ENCODE measurements at places on chromosomes 6 and 20. TPM values are rescaled to one million over a fixed set of nuclear protein-coding genes. Genes with fewer than 3 reads are reported as not detected.

DNA sequence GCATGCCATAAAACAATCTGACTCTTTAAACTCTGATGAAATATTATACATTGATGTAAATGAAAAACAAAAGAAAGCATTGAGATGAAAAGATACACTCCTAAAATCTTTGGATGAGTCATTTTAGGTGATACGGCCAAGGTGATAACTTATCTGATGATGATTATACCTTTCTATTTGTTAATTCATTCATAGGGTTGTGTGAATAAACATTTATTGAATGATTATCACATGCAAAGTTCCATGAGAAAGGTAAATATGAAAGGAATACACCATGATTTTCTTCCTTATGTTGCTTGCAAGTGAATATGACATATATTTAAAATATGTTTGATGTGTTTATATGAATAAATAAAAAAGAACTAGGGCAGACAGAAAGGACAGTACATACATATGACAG is 15.4 kb upstream of the HIVEP1 start:
- no peaks in the 10 kb centered on the region for H3K4me1 ChIP-seq
- H3K36me3 ChIP-seq, result no peaks in the 10 kb centered on the region
- H3K27me3 ChIP-seq, result no peaks in the 10 kb centered on the region

NKAIN4 gene
- polyA plus RNA-seq, result 22.9 TPM

WFDC2 gene
- polyA plus RNA-seq, result 99.1 TPM

- no peaks in the 10 kb centered on the region for H3K27me3 ChIP-seq
- H3K36me3 ChIP-seq, result no peaks in the 10 kb centered on the region
- no peak for DNase-seq
- H3K27ac ChIP-seq, result no peak overlapping the region
These were observed 16.3 kb upstream of the FAM8A1 start for GRCh38 chr6:17583811-17584210.

- no peaks in the 10 kb centered on the region for H3K4me1 ChIP-seq
- H3K36me3 ChIP-seq, result no peaks in the 10 kb centered on the region
- H3K4me3 ChIP-seq, result no peak overlapping the region
- H3K27ac ChIP-seq, result no peak overlapping the region
These were observed 868 bp downstream of the MC3R start for GRCh38 chr20:56249244-56249955.

ZKSCAN4 gene
- 3.1 TPM for polyA plus RNA-seq

DNA sequence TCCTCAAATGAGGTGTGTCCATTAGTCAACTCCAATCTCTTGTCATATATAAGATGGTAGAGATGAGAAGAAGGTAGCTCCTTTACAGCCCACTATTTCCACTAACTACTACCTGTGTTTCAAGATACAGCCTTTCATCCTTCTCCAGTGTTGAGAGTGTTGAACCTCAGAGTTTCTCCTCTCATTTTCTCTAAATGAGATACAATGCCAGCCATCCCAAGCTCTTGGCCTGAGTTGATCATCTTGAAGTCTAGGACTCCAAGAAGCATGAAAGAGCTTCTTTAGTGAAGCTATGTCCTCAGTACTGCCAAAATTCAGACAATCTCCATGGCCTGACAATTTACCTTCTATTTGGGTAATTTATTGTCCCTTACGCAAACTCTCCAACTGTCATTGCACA is 548 bp upstream of the HLA-DRA start:
- no peak overlapping the region for H3K27ac ChIP-seq
- no peak for DNase-seq
- no peak overlapping the region for H3K4me3 ChIP-seq
- no peaks in the 10 kb centered on the region for H3K4me1 ChIP-seq

DNA sequence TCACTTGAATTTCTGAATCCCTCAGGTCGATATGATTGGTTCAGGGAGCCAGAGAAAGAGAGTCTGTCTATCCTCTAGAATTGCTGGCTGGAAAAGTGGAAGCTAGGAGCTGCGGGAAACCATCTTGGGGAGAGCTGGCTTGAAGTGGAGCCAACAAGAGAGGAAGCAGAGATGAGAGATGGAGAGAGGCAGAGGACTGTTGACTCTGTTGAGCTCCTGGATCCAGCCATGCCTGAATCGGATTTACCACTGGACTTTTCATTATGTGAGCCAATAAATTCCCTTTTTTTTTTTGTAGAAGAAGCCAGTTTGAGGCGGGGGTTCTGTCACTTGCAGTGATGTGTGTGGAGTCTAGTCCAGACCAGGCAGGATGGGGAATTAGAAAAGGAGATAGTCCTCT is 13.9 kb upstream of the SLC9A8 start:
- no peaks in the 10 kb centered on the region for H3K27me3 ChIP-seq
- peaks cover 7% of the 10 kb centered on the region for H3K4me1 ChIP-seq

DNA sequence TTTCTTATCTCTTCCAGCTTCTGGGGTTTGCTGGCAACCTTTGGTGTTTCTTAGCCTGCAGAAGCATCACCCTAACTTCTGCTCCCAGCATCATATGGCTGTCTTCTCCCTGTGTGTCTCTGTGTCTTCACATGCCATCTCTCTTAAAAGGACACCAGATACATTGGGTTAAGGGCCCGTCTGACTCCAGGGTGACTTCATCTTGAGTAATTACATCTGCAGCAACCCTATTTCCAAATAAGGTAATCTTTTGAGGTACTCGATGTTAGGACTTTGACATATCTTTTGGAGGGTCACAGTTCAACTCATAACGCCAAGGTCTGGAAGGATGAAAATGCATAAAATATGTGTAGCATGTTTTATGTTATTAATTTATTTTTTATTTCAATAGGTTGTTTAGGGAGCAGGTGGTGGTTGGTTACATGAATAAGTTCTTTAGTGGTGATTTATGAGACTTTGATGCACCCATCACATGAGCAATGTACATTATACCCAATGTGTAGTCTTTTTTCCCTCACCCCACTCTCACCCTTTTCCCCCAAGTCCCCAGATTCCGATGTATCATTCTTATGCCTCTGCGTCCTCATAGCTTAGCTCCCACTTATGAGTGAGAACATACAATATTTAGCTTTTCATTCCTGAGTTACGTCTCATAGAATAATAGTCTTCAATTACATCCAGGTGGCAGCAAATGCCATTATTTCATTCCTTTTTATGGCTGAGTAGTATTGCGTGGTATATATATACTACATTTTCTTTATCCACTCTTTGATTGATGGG is 131.1 kb downstream of the TBXT start:
- no peak overlapping the region for H3K27ac ChIP-seq
- no peak for DNase-seq
- H3K27me3 ChIP-seq, result no peaks in the 10 kb centered on the region
- no peaks in the 10 kb centered on the region for H3K4me1 ChIP-seq
- no peak overlapping the region for H3K4me3 ChIP-seq
- no peaks in the 10 kb centered on the region for H3K36me3 ChIP-seq

CPNE5 gene
- polyA plus RNA-seq, result 1.2 TPM

DNA sequence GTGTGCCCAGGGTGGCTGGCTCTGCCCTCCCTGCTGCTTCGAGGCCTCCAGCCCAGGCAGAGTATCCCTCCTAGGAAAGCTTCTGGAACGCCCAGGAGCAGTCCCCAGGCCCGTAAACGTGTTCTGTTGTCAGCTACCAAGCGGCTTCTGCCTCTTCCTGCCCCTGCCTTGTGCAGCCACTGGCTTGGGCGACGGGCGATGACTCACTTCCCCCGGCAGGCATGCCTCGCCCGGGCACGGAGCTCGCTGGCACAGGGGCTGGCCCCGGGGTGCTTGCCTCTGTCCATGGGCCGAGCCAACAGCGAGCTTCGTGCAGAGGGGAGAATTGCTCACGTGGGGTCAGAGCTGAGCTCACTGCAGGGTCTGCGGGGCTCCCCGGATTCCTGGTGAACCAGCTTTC is 86.7 kb upstream of the THBS2 start:
- no peaks in the 10 kb centered on the region for H3K36me3 ChIP-seq
- H3K27me3 ChIP-seq, result no peaks in the 10 kb centered on the region
- H3K27ac ChIP-seq, result peak overlapping the region; percentile 33
- peaks cover 7% of the 10 kb centered on the region for H3K4me1 ChIP-seq

OPRL1 gene
- 0.50 TPM for polyA plus RNA-seq

TMEM244 gene
- not detected for polyA plus RNA-seq

DNA sequence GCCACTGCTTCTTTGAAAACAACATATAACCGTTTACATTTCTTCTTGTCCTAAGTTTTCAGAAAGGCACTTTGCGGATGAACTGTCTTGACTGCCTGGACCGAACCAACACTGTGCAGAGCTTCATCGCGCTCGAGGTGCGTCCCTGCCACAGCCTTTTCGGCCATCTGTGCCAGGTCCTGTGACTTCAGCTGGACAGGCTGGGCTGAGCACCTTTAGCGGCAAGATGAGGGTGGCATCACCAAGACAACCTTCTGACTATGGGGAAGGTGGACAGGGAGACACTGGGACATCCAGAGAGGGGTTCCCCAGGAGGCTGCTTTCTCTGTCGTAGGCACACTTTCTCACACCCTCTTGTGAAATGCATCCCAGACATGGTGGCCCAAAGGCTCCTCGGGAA is 82.1 kb downstream of the SYNJ2 start:
- DNase-seq, result no peak
- H3K27me3 ChIP-seq, result no peaks in the 10 kb centered on the region
- no peak overlapping the region for H3K27ac ChIP-seq
- no peak overlapping the region for H3K4me3 ChIP-seq

OR2H2 gene
- polyA plus RNA-seq, result not detected

- H3K4me3 ChIP-seq, result no peak overlapping the region
- no peak for DNase-seq
- no peaks in the 10 kb centered on the region for H3K36me3 ChIP-seq
These were observed 23.5 kb downstream of the RUNX2 start for GRCh38 chr6:45351667-45352066.

GRCh38 chr6:152204591-152204990 is 397.1 kb downstream of the ESR1 start:
- no peaks in the 10 kb centered on the region for H3K27me3 ChIP-seq
- H3K27ac ChIP-seq, result no peak overlapping the region
- H3K4me3 ChIP-seq, result no peak overlapping the region
- H3K36me3 ChIP-seq, result no peaks in the 10 kb centered on the region

DNA sequence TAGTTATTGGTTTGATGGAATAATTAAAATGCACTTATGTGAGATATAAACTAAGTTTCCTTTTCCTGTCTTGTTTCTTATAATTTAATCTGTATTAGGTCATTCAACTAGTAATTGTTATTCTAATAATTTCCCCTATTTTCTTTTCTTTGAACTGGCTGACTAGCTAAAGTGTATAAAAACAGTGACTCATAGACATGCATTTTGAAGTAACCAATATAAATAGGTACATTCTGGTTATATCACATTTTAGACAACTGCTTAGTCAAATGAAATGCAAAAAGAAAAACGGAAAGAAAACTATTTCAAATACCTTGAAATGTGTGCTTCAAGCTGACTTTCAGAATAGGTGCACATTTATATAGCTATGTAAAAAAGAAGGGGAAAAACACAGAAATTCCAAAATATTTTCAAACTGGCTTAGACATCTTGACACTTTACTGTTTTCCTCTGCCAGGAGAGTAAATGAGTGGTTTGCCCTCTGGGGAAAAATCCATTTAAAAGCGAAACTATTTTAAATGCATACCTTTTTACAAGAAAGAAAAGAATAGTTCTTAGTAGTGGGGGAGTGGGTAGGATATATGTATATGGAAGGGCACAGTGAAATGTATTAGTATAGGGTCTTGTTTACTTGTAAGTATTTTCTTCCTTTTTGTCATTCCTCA is 28.3 kb downstream of the KCNQ5 start:
- no peaks in the 10 kb centered on the region for H3K36me3 ChIP-seq
- no peaks in the 10 kb centered on the region for H3K4me1 ChIP-seq
- no peak overlapping the region for H3K4me3 ChIP-seq
- no peaks in the 10 kb centered on the region for H3K27me3 ChIP-seq
- DNase-seq, result no peak

GHRH gene
- polyA plus RNA-seq, result not detected

POM121L2 gene
- polyA plus RNA-seq, result not detected

- no peaks in the 10 kb centered on the region for H3K36me3 ChIP-seq
- no peaks in the 10 kb centered on the region for H3K4me1 ChIP-seq
- H3K27me3 ChIP-seq, result no peaks in the 10 kb centered on the region
- DNase-seq, result no peak
- H3K27ac ChIP-seq, result no peak overlapping the region
- no peak overlapping the region for H3K4me3 ChIP-seq
These were observed 176.8 kb downstream of the CD83 start for GRCh38 chr6:14294270-14294951.

PSORS1C2 gene
- not detected for polyA plus RNA-seq

ADGRF4 gene
- polyA plus RNA-seq, result 6.6 TPM

GRCh38 chr6:16602035-16602434 is 159.2 kb downstream of the ATXN1 start:
- no peak overlapping the region for H3K27ac ChIP-seq
- DNase-seq, result no peak
- no peaks in the 10 kb centered on the region for H3K27me3 ChIP-seq

DNA sequence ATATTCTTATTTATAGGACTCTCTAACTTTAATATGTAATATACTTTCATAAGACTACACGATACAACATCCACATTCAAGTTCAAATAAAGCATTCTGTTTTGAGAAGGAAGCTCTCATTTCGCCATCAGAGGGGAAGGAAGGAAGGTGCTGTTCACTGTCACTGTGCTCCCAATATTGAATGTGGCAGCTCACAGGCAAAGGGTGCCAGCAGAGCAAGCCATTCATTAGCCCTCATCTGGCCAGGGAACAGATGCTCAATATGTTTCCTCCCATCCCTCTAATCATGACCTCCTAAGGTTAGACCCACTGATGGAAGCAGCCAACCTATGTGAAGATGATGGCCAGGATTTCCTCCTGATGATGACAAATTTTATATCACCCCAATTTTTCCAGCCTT is 154.4 kb downstream of the DST start:
- no peak overlapping the region for H3K27ac ChIP-seq
- H3K4me3 ChIP-seq, result no peak overlapping the region
- DNase-seq, result no peak
- H3K4me1 ChIP-seq, result peaks cover 4% of the 10 kb centered on the region
- no peaks in the 10 kb centered on the region for H3K36me3 ChIP-seq

DNA sequence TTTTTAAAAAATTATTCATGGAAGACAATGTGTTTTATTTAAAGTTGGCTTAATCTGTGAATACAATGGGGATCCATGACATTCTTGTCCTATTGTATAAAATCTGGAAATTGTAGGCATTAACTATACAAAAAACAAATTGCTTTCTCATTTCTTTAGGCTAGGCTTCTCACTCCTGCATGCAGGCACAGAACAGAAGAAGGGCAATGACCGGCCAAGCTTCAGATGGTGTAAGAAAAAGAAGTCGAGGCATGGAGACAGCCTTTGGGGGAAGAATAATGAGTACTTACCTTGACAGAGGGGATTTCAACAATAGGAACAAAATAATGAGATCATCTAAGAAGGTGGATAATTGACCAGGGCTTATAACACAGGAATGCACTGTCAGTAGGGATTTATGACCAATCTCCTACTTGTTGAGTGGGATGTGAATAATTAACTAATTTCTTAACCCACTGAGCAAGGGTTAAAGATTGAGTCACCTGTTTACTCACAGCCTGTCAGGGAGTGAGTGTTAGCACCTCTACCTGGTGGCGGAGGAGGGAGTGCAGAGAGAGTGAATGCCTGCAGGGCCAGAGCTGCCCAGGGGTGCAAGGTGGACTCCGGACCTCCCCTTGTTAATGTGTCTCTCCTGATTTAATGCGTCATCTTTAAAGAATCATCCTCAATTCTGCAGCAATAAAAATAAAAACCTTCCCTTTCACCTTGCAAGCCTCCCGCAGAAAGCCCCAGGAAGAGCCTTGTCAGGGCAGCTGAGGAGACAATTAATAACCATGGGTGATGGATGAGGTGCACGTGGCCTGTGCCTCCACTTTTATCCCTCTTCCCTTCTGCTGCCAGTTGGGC is 3.9 kb downstream of the SLC22A2 start:
- peak; percentile 87 for DNase-seq
- peak overlapping the region; percentile 92 for H3K27ac ChIP-seq
- H3K36me3 ChIP-seq, result no peaks in the 10 kb centered on the region
- no peaks in the 10 kb centered on the region for H3K27me3 ChIP-seq
- H3K4me1 ChIP-seq, result peaks cover 30% of the 10 kb centered on the region

All from hepatocyte (in vitro differentiated cells).